Mesendoderm (in vitro differentiated cells): ENCODE measurements at places on chromosomes 12 and 14.

DNA sequence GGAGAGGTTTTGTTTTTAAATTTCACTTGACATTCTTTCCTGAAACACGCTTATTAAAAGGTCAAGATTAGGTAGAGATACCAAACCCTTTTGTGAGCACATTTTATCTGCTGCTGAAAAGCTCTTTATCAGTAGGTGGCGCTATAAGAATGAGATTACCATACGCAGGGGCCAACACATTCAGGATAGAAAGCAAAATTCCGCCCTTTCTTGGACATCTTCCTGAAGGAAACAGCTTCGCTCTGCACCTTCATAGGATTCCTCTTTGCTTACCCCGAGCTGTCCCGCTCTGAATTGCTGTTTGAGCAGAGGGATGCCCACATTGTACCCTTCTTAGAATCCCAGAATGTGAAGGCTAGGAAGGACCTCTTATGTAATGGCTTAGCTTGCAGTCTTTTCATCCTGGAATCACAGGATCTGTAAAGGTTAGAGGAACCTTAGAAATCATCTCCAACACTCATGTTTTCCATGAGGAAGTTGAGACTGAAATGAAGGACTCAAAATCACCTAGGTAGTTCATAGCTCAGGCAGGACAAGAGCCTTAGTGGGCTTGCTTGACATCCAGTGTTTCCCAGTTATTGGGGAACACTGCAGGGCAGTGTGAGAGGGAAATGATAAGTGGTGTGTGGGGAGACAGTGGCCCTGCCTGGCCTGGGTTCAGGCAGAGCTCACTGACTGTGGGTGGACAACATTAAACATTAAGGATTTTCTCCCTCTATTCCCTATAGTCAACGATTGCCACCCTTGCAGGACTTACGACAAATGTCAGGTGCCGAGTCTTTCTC lies 38.7 kb upstream of the CRY1 start:
- peak; percentile 80 for DNase-seq
- H3K27ac ChIP-seq, result no peak overlapping the region
- H3K4me1 ChIP-seq, result no peaks in the 10 kb centered on the region
- no peaks in the 10 kb centered on the region for H3K36me3 ChIP-seq

DNA sequence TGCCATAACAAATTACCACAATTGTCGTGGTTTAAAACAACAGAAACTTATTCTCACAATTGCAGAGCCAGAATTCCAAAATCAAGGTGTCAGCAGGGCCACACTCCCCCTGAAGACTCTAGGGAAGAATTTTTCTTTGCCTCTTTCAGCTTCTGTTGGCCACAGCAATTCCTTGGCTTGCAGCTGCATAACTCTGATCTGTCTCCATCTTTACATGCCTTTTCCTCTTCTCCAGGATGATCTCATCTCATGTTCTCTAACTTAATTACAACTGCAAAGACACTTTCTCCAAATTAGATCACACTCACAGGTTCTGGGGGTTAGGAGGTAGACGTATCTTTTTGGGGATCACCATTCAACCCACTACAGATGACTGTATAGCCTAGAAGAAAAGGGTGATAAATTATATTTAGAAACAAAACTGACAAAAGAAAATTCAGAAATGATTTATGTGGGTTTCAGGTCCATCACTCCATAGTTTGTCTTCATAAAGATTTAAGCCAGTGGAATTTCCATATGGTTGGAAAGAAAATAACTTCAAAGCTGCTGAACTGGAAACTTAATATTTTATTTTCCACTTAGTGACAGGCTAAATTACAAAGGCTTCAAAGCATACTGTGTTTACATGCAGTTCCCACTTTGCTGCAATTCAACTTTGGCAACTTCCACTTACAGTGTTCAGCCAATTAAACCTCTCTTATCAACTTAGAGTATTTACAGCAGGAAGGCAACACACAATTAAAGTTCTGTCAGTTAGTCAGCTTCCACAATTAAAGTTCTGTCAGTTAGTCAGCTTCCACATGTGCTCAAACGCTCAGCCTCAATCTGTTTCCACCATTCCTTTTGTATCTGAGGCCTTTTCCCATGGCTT lies 213.3 kb downstream of the EPS8 start:
- H3K36me3 ChIP-seq, result no peaks in the 10 kb centered on the region
- no peaks in the 10 kb centered on the region for H3K4me1 ChIP-seq
- H3K27me3 ChIP-seq, result no peaks in the 10 kb centered on the region
- DNase-seq, result no peak
- H3K27ac ChIP-seq, result no peak overlapping the region
- no peak overlapping the region for H3K4me3 ChIP-seq

DNA sequence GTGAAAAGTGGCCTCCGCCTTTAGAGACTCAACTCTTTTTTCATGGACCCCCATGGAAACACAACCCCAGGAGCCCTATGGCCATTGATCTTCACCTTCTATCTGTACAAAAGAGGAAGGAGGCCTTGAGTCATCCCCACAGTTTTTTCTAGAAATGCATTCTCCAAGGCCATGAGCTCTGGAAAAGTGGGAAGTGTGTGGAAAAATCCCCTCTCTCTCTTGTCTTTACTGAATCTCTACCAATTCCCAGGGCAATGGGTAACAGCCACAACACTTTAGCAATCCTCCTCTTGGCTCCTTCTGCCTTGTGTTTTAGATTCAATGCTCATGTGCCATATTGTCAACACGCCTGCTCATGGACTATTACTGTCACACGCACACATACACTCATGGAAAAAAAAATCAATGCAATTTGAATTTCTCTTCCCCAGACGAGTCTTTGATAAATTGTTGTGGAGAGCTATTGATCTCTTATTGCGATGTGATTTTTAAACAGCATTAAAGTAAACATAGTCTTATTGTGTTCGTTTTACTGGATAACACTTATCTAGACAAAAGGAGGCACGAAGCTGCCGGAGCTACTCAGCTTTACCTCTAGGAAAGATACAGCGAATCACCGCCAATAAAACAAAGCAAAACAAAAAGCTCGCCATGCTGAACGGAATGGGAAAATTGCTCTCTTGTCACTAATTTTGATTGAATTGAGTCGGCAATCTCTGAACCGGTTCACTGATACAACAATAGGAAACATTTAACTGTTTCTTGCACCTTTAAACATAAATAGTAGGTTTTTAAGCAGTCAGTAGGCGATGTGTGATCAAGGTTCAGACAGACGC lies 260.3 kb downstream of the VRK1 start:
- H3K4me3 ChIP-seq, result no peak overlapping the region
- no peak overlapping the region for H3K27ac ChIP-seq
- H3K36me3 ChIP-seq, result no peaks in the 10 kb centered on the region
- no peak for DNase-seq
- H3K4me1 ChIP-seq, result no peaks in the 10 kb centered on the region

DNA sequence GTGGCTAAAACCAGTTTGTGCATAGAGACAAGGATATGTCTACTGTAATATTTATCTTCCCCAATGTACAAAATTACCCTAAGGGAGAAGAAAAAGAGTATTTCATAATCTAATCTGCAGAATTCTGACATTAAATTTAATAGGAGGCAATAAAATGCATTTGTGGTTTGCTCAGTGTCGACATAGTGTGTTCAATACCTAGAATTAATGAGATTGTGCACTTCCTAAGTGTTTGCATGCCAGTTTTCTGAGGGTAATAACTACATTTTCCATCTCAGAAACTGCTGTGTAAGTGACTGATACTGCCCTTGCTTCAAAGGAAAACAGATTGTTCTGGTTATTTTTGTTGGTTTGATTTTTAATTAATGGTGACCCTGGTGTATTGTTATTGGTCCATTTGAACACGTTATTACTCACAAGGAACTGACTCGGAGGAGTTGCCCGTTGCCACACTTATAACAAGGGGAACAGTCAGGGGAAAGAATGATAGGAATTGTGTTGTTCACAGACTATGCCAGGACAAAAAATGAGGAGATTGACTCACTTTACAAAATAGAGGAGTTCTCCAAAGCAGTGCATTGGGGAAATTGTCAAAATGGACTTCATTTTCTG lies 960.3 kb upstream of the TMEM132C start:
- H3K27ac ChIP-seq, result no peak overlapping the region
- H3K27me3 ChIP-seq, result no peaks in the 10 kb centered on the region
- H3K4me3 ChIP-seq, result no peak overlapping the region

GRCh38 chr12:3199551-3200031 lies 122.4 kb downstream of the TSPAN9 start:
- peak; percentile 52 for DNase-seq
- no peaks in the 10 kb centered on the region for H3K36me3 ChIP-seq
- H3K27me3 ChIP-seq, result peaks cover 6% of the 10 kb centered on the region
- peak overlapping the region; percentile 20 for H3K4me3 ChIP-seq

DNA sequence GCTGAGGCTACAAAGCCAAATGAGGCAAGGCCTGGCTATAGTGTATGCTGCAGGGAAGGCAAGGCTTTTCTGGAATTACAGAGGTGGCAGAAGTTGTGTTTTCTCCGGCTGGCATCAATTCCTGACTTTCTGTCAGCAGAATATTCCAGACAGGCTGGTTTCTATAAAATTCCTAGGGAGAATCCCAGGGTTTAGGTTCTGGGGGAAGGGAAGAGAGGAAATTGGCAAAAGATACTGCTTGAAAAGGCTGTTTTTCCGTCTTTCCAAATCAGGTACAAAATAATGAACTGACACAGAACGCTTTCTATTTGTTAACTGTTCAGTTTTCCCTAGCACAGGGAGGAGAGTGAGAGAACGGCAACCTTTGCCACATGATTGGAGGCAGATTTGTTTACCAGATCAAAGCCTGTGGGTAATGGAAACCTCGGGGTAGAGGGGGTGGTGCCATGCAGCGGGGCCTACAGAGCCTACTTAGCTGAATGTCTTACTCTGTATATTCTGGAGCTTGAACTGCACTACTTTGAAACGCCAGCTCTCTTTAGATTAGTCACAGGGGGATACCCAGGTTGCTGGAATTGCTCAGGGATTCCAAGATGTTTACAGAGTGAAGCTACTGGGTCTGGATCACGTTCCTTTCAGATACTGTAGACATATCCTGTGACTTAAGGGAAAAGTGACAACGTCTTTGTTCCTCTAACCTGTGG lies 65.8 kb upstream of the DACT1 start:
- no peak overlapping the region for H3K4me3 ChIP-seq
- DNase-seq, result peak; percentile 24
- no peaks in the 10 kb centered on the region for H3K27me3 ChIP-seq
- H3K36me3 ChIP-seq, result no peaks in the 10 kb centered on the region
- no peak overlapping the region for H3K27ac ChIP-seq
- no peaks in the 10 kb centered on the region for H3K4me1 ChIP-seq

- no peak for DNase-seq
- no peaks in the 10 kb centered on the region for H3K36me3 ChIP-seq
- H3K4me1 ChIP-seq, result no peaks in the 10 kb centered on the region
- no peak overlapping the region for H3K27ac ChIP-seq
These were observed 168.0 kb downstream of the PHLDA1 start for GRCh38 chr12:75863533-75863932.

DNA sequence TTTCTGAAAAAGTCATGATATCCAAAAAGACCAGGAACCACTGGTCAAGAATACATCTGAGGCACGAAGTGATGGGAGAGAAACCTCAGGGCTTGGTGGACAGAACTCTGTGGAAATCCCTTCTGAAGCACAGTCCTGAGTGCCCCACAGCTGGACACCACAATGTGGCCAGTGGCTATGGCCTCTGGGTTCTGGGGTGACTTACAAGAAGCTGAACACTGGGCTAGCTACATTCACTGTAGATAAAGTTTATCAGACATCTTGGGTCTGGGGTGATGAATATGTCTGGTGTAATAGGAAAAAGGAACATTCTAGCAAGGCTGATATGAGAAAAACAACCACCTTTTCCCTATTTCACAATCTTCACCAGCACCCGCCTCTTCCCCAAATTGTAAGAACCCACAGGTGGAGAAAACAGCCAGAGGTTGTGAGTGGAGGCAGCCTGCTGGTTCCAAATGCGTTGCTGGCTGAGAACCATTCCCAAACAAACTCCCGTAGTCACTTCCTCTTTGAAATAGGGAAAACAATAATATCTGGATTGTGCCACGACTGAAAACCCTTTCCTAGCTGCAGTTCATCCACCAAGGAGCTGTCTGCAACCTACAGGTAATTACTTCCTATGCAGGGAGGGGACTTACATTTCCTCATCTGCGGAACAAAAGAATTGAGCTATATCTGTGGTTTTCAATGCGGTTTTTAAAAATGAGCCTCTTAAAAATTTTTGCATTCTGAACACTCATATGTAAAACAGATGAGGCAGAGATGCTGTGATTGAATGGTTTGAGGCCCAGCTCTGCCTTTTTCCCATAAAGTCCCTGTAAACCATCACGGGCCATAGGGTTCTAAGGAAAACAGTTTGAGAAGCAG lies 193.6 kb downstream of the SLC41A2 start:
- no peak for DNase-seq
- H3K4me3 ChIP-seq, result no peak overlapping the region
- H3K27me3 ChIP-seq, result no peaks in the 10 kb centered on the region
- H3K27ac ChIP-seq, result no peak overlapping the region
- H3K36me3 ChIP-seq, result no peaks in the 10 kb centered on the region
- H3K4me1 ChIP-seq, result no peaks in the 10 kb centered on the region

- H3K4me1 ChIP-seq, result peaks cover 5% of the 10 kb centered on the region
- DNase-seq, result no peak
- no peaks in the 10 kb centered on the region for H3K27me3 ChIP-seq
- H3K36me3 ChIP-seq, result no peaks in the 10 kb centered on the region
These were observed 15.6 kb upstream of the TESC start for GRCh38 chr12:117114784-117115183.

DNA sequence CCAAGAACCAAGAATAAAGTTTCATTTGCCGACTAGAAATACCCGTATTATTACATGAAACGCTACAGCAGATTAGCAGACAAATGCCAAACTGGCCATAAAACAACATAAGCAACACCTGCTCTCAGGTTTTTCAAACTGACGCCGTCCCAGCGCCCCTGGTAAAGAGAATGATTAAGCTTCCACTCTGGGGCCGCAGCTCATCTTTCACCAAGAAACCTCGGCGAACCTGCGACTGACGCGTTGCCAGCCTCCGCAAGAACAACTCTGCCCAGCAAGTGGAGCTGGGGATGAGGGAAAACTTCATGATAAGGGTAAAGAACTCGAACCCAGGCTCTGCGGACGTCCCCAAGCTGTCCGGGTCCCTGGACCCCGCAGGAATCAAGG lies 530 bp downstream of the ARL1 start:
- H3K27ac ChIP-seq, result peak overlapping the region; percentile 56
- DNase-seq, result no peak
- H3K4me1 ChIP-seq, result no peaks in the 10 kb centered on the region
- no peaks in the 10 kb centered on the region for H3K36me3 ChIP-seq
- H3K27me3 ChIP-seq, result no peaks in the 10 kb centered on the region

DNA sequence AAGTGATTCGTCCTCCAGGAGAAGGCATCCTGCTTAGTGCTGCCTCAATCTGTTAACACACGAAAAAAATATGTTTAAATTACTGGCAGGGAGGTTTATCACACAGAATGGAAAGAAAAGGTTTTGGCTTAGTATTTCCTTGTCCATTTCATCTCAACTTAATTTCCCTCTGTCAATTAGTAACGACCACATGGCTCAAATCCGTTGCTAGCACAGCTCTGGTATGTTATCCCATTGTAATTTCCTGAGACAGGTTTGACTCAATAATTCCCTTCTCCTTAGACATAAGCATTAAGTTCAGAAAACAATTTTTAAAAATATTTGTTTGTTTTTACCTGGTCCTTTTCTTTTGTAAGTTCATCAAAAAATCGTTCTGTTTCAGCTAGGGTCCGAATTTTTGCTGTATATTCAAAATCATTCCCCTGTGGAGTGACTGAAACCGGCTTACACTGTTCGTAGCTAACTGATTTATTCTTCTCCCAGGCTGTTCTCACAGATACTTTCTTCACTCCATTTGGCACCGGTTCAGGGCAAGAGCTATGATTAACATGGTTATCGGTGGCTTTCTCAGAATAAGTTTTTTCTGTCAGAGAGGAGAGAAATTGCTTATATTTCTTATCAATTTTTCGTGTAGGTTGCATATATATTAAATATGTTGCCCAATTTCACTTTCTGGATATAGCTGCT lies 10.1 kb upstream of the PITPNM2 start:
- H3K36me3 ChIP-seq, result no peaks in the 10 kb centered on the region
- H3K4me3 ChIP-seq, result no peak overlapping the region
- no peak for DNase-seq
- no peak overlapping the region for H3K27ac ChIP-seq
- H3K27me3 ChIP-seq, result no peaks in the 10 kb centered on the region
- H3K4me1 ChIP-seq, result no peaks in the 10 kb centered on the region
